Activated T-cell treated with anti-CD3 and anti-CD28 coated beads, Interleukin-2, amount 50 U/mL, for 72 hours (primary cell): ENCODE measurements at places on chromosomes 4 and X. TPM values are rescaled to one million over a fixed set of nuclear protein-coding genes. Genes with fewer than 3 reads are reported as not detected.

- no peak for DNase-seq
Observed at GRCh38 chrX:50680990-50681389, 133.0 kb downstream of the SHROOM4 start.

DNA sequence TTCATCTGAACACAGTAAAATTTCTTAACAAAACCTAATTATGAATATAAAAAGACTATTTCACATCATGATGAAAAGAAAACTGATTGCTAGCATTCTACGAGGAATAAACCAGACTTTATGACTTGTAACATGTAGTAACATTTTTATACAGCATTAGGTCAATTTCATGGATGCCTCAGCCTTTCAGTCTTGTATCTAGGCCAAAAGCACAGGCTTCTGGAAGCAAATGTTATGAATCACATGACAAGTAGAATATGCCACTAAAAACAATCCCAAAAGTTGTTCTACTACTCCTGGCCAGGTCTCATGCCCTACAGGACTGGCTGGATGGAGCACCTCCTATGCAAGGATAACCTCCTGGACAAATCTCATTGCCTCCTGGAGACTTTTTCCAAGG, 101.2 kb downstream of the ARHGAP6 start:
- no peak for DNase-seq

The NUP62CL gene
- total RNA-seq = 4.0 TPM

DNA sequence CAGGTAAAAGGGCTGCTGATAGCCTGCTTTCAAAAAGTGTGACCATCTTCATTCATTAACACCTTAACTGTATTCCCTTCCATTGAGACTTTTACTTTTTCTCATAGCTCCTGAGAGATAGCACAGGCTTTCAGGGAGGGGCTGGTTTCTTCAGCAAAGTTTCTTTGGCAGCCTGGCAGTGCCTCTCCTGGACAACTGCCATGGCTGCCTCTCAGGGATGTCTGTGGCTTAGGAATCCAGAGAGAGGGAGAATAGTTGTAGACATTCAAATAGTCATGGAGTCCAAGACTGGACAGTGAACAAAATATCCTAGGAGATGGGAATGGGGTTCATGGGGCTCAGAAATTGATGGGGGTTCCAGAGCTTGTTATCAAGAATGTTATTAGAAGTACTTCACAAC, 81.1 kb downstream of the FAM47B start:
- no peak for DNase-seq

DNA sequence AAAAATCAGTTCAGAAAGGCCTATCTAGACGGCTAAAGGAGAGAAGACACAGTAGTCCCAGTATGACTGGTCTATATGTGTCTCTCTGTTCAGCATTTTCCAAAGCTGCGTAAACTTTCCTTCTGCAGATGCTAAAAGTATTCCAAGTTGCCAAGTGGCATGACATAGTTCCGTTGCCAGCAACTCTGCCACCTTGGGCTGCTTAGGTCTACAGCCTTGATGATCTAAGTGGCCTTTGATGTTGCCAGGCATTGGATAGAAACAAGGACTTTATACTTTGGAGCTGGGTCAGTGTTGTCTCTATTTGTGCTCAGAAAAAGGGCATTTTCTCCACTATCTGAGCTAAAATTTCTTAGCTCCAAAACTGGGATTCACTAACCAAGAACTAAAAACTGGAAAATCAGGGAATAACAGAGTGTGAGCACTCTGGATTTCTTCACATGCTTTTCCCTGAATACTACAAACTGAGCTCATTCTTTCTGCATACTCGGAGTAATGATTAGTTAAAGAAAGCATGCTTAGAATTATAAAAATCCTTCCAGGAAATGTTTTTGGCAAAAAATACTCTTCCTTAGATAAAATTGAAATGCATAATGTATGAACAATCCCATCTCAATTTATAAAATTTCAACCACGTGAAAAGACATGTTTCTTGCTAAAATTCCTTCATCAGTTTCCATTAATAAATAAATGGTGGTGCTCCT, 191.4 kb downstream of the ADAMTS3 start:
- DNase-seq = no peak

DNA sequence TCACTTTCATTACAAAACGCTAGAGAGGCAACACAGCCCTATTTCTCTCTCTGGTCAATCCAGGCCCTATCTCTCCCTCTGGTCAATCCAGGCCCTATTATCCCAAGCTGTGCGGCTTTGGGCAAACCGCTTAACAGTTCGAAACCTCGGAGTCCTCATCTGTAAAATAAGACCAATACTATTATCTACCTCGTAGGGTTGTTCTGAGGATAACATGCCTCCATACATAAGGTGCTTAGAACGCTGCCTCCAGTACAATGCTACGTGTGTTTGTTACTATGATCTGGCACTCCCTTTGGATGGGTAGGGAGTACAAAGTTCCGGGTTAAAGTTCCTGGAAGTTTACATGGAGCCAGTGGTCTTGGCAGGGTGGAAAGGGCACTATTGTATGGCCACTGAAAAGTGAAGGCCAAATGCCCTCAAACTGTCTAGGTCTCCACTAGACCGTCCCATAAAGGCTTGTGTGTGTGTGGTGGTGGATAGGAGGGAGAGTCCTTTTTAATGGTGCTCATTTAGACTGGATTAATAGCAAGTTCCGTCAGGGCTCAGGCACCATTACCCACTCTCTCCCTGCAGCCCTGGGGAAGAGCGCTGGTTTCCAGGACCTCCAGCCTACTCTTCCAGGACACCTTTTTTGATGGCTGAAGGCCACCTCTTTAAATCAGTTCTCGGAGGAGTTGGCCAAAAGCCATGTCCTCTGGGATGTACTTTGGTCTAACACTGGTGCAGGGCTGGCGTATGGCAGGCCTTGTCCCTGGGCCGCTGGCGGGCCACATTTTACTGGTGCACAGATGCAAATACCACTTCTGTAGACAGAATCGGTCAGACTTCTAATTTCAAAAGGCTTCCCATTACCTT, 75.6 kb upstream of the BCOR start:
- DNase-seq = no peak

The PDLIM5 gene
- 17.6 TPM for total RNA-seq

The NXF2B gene
- total RNA-seq = not detected

The LEF1 gene
- total RNA-seq = 130 TPM
